Uterine smooth muscle cell (primary cell): ENCODE measurements at places on chromosomes 16 and 17. TPM values are rescaled to one million over a fixed set of nuclear protein-coding genes. Genes with fewer than 3 reads are reported as not detected.

Gene HOXB13
- not detected in 2 replicates for total RNA-seq

Gene MT1M
- total RNA-seq, result 0.50 and 1.8 TPM in 2 replicates

Gene MYH8
- total RNA-seq, result under 0.01 TPM in 1 of 2 replicates, not detected in the other

Gene SNX11
- 11.2 and 12.5 TPM in 2 replicates for total RNA-seq

Gene MYH1
- under 0.01 TPM in 1 of 2 replicates, not detected in the other for total RNA-seq

Gene UNKL
- total RNA-seq, result 7.9 and 8.2 TPM in 2 replicates

Gene STH
- total RNA-seq, result not detected in 2 replicates

Gene KRT35
- total RNA-seq, result not detected in 2 replicates

Gene EFNB3
- total RNA-seq, result 0.11 and 0.12 TPM in 2 replicates

Gene FNDC8
- not detected in 2 replicates for total RNA-seq

Gene C16orf92
- total RNA-seq, result not detected in 2 replicates

Gene GRB7
- total RNA-seq, result 0.37 and 1.00 TPM in 2 replicates

Gene TLCD2
- 2.3 and 4.6 TPM in 2 replicates for total RNA-seq

Gene CLEC10A
- total RNA-seq, result not detected in 2 replicates

Gene ARHGAP23
- total RNA-seq, result 37.5 and 57.9 TPM in 2 replicates

Gene CDH1
- not detected in 2 replicates for total RNA-seq

Gene SLC6A4
- total RNA-seq, result 0.11 and 0.12 TPM in 2 replicates

Gene CDR2L
- total RNA-seq, result 11.7 and 14.8 TPM in 2 replicates

Gene PPP1R1B
- not detected in 2 replicates for total RNA-seq

Gene GAS7
- total RNA-seq, result 3.0 and 6.5 TPM in 2 replicates

Gene PMP22
- total RNA-seq, result 43.5 and 54.1 TPM in 2 replicates

Gene C17orf50
- not detected in 2 replicates for total RNA-seq

Gene DPEP1
- not detected in 2 replicates for total RNA-seq

Gene NPIPB2
- total RNA-seq, result 1.7 and 6.2 TPM in 2 replicates
